ENCODE measurements at places on chromosomes 5 and 9.

- no peak for DNase-seq
Measured at GRCh38 chr9:88544245-88544644, 9.3 kb downstream of the NXNL2 start.

DNA sequence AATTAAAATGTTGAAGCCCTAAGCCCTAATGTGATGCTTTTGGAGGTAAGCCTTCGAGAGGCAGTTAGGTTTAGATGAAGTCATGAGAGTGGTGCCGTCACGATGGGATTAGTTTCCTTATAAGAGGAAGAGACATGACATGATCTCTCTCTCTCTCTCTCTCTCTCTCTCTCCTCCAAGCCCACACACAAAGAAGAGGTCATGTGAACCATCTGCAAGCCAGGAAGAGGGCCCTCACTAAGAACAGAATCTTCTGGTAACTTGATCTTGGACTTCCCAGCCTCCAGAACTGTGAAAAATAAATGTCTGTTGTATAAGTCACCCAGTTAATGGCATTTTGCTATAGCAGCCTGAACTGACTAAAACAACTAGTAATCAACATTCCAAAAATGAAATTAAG lies 175.5 kb downstream of the GNA14 start:
- no peak for DNase-seq

- DNase-seq, result no peak
Measured at GRCh38 chr5:136062366-136063274, 33.8 kb downstream of the TGFBI start.

DNA sequence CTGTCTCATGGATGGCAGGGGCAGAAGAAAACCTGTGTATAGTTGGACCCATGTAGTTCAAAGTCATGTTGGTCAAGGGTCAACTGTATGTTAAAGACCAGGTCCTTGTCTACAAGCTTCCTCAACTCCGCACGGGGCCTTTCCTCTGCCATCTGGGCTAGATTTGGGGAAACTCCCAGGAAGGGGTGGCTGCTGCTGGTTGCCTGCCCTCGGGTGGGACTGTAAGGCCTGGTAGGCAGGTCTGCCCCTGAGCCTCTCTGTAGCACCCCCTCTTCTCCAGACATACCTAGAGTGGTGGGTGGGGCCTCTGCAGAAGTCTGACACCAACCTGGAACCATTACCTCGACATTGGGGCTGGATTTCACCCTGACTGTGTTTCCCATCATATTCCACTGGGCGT lies 15.2 kb downstream of the ENHO start:
- no peak for DNase-seq

GRCh38 chr9:99516657-99517049 lies 294.6 kb downstream of the SEC61B start:
- DNase-seq, result no peak

GRCh38 chr5:56620903-56621677 lies 194.3 kb upstream of the MAP3K1 start:
- no peak for DNase-seq

DNA sequence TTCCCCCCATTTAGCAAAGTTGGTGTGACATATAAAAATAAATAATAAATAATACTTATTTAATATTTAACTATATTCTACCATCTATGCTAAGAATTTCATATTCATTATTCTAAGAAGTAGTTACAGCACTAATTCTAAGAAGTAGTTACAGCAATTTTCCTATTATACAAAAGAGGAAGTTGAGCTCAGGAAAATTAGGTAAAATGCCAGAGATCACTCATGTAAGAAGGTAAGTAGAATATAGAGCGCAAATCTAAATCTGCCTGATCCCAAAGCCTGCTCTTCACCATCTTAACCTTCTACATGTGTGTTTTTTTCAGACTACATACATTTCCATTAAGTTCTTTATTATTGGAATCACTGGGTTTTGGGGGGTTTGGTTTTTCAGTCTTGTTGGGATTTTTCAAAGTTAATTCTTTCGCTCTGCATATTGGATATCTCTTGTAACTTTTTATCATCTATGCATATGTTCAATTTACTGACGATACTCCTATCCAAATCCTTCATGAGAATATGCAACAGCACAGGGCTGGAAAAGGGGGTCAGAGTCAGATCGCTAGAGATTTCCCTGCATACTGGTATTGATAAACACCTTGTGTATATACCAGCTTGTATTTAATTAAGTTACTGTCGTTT lies 852.1 kb downstream of the MAT2B start:
- DNase-seq, result no peak

- no peak for DNase-seq
Measured at GRCh38 chr5:137128012-137128411, 371.1 kb downstream of the SPOCK1 start.

DNA sequence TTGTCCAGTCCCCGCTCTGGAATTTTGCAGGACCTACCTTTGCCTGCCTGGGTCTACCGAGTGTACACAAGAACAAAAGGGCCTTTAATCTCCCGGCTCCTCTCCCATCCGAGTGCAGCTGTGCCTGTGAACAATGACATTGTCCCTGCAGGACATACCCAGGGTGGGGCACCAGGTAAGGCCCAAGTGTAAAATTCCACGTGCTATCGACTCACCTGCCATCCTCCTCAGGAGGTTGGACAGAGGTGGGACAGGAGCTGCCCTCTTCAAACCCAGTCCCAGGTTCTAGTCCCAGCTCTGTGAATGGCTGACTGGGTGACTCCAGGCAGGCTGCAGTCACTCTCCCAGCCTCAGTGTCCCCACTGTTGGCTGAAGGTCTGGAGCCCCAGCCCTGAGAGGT lies 159.6 kb upstream of the ALDH1B1 start:
- no peak for DNase-seq

DNA sequence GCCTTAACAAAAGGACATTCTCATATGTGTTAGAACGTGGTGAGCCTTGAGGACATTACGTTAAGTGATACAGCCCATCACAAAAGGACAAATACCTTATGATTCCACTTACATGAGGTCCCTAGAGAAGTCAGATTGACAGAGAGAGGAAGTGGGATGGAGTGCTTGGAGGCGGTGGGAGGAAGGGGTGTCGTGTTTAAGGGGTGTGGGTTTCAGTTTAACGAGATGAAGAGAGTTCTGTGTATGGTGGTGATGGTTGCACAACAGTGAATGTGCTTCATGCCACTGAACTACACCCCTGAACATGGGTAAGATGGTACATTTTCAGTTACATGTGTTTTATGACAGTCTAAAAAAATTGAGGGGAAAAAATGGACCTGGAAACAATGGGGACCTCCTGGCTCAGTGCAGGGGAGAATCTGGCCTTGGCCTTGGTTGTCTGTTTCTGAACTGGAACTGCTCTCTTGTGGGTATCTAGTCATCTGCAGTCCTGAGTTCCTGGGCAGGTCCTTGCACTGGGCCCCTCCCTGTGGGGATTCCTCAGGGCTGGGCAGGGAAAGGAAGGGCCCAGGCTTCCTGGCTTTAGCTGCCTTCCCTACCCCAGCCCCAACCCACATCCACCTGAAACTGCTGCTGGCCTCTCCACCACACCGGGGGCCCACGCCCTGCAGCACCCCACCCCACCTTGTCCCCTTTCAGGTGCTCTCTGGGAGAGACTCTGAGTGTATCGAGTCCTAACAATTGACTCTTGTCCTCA lies 17.8 kb downstream of the LRRC8A start:
- DNase-seq, result no peak

DNA sequence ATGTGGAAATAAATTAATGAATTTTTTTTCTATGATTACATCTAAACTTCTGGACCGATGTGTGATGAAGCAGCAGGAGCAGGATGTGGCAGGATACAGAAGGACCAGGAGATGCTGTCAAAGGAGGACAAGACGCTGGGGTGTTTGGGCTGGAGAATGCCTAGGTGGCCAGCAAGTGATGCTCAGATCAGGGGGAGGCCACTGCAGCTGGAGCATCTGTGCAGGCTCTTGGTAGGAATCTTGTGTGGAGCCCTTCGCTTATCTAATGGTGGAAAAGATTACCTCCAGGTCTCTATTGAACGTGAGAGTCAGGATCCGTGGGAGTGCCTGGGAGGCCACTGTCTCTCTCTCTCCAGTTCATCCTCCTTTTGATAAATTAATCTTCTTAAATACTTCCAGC lies 79.8 kb downstream of the MRPL36 start:
- DNase-seq, result no peak

GRCh38 chr9:89471390-89471789 lies 26.5 kb downstream of the SEMA4D start:
- no peak for DNase-seq

- no peak for DNase-seq
Measured at GRCh38 chr9:37390759-37391158, 31.7 kb upstream of the GRHPR start.

DNA sequence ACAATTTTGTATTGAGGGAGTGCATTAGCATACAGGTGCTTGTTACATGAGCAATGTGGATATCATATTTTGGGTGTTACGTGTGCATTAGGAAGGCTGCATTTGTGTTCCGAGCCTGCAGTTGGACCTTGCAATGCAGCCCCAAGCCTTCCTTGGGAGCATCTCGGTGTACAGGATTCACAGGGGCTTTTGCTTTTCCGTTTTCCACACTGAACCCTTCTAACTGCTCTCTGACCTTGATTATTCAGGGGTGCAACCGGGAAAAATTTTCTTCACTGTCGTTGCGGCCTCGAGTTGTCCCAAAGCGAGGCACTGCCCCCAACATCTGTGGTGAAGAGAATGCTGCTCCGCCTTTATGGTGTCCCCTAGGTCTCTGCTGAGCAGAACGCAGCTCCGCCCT lies 80.1 kb upstream of the PLEKHG4B start:
- no peak for DNase-seq

DNA sequence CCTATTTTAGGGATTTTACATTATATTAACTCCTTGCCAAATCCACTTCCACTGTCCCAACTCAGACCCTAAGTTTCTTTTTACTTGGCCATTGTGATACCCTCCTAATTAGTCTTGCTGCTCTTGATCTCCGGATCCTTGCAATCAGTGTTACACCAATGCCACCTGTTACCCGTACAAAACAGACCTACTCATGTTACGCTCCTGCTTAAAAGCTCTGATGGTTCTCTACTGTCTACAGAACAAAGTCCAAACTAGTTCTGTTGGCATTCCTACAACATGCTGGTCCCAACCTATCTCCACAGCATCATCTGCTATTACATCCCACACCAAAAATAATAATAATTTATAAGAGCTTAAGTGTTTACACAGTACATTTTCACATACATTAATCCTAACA lies 9.8 kb downstream of the ECPAS start:
- no peak for DNase-seq

- no peak for DNase-seq
Measured at GRCh38 chr9:93951655-93952118, 3.5 kb downstream of the BARX1 start.

GRCh38 chr9:97321251-97321650 lies 13.8 kb downstream of the CCDC180 start:
- DNase-seq, result no peak

DNA sequence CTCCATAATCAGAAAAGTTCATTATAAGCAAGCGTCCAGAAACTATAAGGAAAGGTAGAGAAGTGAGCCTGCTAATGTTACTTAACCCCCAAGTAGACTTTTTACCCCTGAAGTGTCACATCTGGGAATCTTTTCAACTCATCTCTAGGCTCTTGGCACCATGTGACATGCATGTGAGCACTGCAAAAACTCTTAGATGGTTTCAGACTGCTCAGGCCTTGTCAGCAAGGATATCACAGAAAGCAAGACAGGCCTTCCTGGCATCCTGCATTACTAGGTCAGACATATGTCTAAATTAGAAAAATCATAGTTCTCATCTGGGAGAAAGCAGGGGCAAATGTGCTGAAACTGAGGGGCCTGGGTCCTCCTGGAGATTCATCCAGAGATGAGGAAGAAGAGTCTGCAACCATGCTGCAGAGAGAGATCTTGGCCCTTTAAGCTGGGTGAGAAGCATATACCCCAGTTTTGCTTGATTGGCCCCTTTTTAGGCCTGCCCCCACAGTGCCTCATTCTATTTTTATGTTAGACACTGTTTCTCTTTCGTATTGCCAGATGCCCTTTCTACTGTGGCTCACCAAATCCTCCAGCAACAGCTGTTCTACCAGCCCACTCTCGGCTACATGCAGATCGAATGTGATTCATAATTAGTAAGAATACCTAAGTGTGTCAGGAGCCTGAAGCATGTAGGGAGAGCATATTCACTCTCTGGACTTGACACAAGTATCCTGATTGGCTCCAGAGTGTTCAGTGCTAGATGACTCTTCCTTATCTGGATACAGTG lies 19.0 kb downstream of the TMEM8B start:
- DNase-seq, result peak; percentile 95

DNA sequence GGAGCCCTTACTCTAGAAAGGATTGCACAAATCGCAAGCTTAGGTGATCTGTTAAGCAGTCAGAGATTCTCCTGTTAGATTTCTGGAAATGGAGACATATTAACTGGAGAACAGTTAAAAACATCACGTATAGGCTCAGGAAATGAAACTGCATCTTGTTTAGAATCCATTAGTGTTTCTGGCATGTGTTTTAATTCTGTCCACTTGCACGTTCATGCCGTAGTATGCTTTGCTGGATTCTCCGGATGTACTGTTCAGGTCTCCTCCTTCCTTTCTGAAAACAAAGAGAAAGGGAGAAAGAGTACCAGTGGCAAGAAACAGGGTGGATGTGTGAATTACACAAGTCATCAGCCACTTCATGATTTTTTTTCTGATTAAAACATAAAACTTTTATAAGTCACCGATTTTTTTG lies 2.5 kb upstream of the RGMB start:
- no peak for DNase-seq

GRCh38 chr5:120053841-120054240 lies 410.3 kb upstream of the PRR16 start:
- DNase-seq, result no peak

DNA sequence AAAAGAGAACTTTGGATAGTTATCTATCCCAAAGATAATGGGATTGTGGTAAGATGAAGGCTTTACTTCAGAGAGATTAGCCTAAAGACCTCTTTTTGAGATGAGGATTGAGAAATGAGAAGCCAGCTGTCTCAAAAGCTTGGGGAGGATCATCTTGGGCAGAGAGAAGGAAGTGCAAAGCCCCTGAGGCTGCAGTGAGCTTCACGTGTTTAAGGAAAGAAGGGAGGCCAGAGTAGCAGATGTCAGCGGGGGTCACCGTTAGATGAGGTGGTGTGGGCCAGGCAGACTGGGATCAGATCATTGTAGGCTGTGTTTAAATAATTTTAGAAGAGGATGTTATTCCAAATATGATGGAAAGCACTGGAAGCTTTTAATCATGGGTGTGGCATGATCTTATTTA lies 270.1 kb downstream of the ARHGEF28 start:
- DNase-seq, result no peak
